ENCODE measurements at places on chromosomes 1 and 21.

DNA sequence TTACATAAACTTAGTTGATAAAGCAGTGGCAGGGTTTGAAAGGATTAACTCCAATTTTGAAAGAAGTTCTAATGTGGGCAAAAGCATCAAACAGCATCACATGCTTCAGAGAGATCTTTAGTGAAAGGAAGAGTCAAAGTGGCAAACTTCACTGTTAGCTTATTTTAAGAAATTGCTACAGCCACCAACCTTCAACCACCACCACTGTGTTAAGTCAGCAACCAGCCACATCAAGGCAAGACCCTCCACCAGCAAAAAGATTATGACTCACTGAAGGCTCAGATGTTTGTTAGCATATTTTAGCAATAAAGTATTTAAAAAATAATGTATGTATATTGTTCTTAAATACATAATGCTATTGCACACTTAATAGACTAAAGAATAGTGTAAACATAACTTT lies 21.3 kb upstream of the MAGI3 start:
- no peak for DNase-seq

DNA sequence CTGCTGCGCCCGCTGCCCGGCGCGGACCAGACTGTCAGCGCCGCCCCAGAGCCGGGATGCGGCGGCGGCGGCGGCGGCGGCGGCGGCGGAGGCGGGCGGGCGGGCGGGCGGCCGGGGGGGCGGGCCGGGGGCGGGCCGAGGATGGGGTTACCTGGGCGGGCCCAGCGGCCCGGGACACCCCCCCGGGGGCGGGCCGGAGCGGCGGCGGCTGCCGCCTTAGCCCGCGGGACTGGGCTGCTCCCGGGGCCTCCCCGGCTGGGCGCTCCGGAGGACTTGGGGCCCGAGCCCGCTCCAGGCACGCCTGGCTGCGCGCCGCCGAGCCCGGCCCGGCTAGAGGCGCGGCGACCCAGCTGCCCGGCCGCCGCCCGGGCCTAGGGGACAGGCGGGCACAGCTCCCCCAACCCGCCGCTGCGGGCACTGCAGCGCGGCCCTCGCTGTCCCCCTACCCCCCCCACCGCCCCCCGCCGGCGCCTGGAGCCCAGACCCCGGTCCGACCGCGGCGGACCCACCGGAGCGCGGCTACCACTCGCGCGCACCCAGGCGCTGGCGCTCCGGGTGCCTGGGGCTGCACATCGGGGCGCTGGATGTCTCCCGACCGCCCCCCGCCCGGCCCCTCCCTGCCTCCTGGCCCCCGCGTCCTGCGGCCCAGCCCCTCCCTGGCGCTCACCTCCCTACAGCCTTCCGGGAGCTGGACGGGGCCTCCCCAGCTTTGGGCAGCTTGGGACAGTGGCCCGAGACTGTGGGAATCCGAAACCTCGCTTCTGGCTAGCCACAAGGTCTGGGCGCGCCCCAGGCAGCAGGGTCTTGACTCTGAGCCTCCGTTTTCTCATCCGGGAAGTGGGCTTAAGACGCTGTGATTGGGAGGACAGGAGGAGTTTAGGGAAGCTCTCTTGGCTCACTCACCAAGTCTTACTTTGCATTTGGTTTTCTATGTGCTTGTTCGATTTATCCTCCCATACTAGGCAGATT lies at the start of gene WNT4:
Gene WNT4, minus strand, starts transcription at position 33 of the 969 bp plus-strand sequence. CDS start 175 bp downstream, outside the sequence.
- no peak for DNase-seq

GRCh38 chr1:184622136-184622823 lies 132.4 kb downstream of the EDEM3 start:
- DNase-seq = peak; percentile 59

DNA sequence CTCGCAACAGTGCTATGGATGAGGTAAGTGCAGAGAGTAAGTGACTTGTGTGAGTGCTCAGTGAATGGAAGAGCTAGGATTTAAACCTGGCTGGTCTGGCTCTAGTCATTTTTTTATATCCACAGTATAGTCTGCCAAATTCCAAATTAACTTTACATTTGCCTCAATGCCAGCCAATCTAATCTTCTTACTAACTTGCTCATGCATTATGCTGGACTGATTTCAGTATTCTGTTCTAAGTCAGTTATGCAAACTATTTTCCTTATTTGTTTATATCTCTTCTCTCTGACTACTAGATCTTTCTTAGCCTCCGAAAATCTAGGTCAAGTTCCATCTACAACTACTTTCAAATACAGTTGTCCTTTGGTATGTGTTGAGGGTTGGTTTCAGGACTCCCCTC lies 133.3 kb downstream of the XPR1 start:
- DNase-seq = no peak

GRCh38 chr1:15476927-15477326 lies 1.0 kb downstream of the CELA2B start:
- DNase-seq = no peak

- DNase-seq = no peak
These were observed 53.1 kb upstream of the HMCN1 start for GRCh38 chr1:185681034-185681633.

GRCh38 chr1:3251807-3252428 lies 182.9 kb downstream of the PRDM16 start:
- no peak for DNase-seq

DNA sequence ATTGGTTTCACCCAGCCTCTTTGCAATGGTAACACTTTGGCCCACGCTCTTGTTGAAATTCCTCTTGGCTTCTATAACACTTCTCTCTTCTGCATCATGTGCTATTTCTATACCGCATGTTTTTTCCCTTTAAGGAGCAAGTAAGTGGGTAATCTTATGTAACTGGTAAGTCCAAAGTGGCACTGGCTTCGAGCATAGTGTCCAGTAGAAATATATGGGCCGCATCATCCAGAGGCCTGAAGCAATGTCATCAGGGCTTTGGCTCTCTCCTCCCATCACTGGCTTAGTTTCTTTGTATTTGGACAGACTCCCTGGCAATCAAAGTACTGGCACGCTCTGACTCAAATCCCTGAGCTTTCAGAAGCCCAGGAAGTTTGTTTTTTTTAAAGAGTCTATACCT lies 17.5 kb downstream of the CHML start:
- DNase-seq = no peak

DNA sequence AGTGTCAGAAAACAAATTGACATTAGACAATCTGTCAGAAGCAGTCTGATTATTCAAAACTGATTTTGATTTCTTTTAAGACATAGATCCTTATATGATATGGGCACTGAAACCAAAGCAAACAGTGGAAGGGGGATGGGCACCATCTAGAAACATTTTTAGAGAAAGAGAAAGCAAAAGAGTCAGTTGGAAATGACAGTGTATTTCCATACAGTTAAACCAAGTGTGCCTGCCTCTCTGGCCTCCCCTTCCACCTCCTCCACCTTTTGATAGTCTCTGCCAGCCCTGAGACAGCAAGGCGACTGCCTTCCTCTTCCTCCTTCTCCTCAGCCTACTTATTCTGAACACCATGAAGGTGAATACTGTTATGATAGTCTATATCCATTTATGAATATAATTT lies 949.7 kb downstream of the AMY1C start:
- no peak for DNase-seq

DNA sequence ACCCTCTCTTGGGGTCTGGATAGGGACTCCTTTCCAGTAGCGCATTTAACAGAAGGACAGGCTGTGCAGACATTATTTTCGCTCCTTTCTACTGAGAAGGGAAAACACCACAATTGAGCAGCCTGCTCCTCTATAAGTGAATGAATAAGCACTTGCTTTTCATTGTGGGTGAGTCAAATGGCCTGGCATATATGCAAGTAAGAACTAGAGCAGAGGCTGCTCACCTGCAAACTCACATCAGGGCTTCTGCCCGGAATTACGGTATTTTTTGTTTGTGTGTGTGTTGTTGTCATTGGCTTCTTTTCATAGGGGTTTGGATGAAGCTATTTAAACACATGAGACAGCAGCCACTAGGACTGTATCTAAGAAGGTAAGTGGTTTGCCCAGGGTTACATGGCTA lies 200.1 kb upstream of the CAMK1G start:
- DNase-seq = no peak

DNA sequence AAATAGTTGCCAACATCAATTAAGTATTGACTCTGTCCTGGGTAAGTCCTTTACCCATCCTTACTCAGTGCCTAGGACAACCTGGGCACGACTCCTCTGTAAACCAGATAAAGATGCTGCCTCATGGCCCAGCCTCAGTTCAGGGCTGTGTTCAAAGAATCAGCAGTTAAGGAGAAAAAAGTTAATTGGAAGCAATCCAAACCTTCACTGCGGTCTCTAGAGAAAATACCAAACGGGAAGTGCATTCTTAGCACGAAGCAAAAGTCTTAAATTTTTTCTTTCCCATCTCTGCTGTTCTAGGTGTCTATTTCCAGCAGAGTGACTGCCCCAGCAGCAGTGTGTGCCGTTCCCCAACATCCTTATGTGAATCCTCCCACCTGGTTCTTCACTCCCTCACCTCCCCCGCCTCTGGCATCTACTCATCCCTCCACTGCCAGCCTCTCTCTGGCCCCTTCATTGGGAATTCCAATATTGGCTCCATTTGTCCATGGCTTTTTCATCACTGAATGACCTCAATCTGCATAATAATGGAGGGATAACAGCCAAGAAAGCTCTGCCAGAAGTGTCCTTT lies 23.2 kb downstream of the KANK4 start:
- DNase-seq = no peak

GRCh38 chr1:21005466-21006239 lies 171.0 kb downstream of the EIF4G3 start:
- DNase-seq = no peak

- DNase-seq = no peak
These were observed 354.0 kb upstream of the RGS18 start for GRCh38 chr1:191804311-191804710.

GRCh38 chr1:85199667-85200462 lies 951 bp downstream of the SYDE2 start:
- no peak for DNase-seq

GRCh38 chr21:20627594-20627993 lies 370.6 kb upstream of the NCAM2 start:
- DNase-seq = no peak

DNA sequence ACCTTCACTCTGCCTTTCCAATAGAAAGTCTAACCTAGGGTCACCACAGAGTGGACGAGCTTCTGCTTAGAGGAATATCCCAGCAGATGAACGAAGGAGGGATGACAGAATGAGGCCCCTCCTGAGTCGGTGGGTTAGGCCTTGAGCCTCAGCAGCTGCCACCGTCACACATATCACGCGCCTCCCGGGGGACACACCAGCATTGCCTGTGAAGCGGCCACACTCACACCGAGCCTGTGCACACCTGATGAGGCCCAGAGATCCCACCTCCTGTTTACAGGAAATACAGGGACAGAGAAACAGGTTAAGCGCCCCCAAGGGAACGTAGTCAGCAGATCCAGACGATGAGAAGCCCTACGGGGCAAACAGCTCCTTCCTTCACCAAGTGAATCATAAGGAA lies 25.1 kb upstream of the LRRC47 start:
- DNase-seq = no peak

- no peak for DNase-seq
These were observed 27.5 kb upstream of the TMEM54 start for GRCh38 chr1:32928715-32929114.

DNA sequence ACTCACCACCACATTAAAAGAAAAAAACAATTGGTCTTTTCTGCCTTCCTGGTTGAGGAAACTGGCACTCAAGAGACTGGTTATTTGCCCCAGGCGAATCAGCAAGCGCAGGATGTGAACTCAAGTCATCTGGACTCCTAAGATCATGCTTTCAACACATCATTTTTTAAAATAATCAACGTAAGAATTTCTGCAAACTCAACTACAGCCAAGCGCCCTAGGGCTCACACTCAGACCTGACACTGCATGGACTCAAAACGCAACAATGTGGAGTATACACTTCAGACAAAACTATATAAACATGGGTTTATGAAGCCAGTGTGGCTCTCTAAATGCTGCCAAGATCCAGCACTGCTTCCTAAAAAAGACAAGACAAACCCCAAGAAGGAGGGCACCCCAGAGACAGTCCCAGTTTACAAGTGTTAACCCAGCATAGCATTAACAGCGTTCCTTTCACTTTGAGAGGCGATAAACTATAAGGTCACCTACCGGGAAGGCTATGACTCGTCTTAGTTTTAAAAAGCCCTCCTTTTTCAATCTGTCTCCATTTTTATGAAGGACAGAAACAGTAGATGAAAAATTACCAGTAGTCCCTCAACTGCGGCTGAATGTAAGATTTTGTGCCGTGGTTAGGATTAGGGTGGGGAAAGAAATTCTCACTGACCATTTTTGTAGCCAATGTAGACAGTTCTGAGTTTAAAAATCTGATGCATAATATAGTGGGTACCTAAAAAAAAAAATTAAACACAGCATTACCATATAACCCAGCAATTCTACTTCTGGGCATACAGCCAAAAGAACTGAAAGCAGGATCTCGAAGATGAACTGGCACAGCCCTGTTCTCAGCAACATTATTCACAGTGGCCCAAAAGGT lies 54.8 kb downstream of the SIPA1L2 start:
- no peak for DNase-seq

GRCh38 chr1:112618114-112618720 lies 724 bp downstream of the ST7L start:
- no peak for DNase-seq

DNA sequence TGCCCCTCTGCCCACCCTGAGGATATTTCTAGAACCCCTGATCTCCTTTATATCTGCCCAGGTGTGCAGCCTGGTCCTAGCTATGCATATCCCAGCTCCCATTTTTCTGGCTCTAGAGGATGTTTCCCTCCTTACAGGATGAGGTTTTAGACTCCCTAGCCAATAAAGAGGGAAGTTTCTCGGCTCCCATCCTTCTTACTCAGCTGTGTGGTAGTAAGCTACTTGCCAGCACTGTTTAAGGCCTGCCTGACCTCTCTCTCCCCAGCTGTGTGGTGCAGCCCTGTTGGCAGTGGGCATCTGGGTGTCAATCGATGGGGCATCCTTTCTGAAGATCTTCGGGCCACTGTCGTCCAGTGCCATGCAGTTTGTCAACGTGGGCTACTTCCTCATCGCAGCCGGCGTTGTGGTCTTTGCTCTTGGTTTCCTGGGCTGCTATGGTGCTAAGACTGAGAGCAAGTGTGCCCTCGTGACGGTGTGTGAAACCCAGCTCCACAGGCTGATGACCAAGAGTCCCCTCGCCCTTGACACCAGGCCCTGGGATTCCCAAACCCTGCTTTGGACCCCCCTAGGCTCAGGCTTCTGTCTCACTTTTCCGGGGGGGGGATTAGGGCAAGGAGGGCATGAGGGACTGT lies 7.8 kb upstream of the P3R3URF start:
- no peak for DNase-seq

GRCh38 chr1:212536586-212536985 lies 72.0 kb upstream of the ATF3 start:
- DNase-seq = no peak

GRCh38 chr1:39128126-39128525 lies 76.4 kb upstream of the MACF1 start:
- DNase-seq = no peak

DNA sequence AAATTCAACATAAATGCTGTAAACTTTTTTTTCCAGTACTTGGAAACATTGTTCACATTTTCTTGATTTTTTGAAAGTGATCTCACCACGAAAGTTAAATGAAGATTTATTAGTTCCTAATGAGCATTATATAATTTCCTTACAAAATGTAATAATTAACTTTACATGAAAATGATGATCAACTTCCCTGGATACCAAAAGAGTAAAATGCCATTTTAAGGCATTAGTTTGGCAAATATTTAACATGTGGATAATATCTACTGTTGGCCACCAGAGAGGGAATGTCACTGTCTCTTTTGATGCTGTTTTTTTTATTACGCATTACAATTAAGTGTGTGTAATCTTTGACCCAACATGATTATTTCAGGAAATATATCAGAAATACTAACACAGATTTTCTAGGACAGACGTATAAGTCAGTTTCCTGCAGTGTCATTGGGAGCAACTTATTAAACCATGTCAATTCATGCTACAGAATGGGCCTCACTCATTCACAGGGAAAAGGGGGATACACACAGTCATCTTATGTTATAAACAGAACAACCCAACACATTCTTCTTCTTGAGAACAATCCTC lies 903.9 kb upstream of the ADGRL2 start:
- DNase-seq = no peak
